ENCODE measurements at places on chromosomes 5 and 9.

GRCh38 chr9:110769667-110770066 lies 101.1 kb downstream of the MUSK start:
- no peak for DNase-seq

- no peak for DNase-seq
These were observed 969.3 kb upstream of the ACO1 start for GRCh38 chr9:31415164-31415563.

- no peak for DNase-seq
These were observed 73.7 kb upstream of the CTNND2 start for GRCh38 chr5:11977904-11978303.

DNA sequence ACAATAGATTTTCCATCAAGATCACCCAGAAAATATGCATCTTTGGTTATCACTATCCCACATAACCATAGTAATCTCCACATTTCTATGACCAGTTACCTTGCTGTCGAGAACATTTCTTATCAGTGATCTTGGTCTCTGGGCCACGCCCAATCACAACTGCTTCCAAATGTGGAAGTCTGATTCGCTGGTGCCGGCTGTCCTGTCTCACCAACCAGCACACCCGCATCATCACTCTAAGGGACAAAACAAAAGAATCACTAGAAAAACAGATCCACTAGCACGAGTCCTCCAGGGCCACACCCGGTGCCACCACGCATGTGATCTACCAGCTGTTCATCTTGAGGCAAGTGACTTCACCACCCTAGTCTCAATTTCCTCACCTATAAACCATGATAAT lies 11.8 kb downstream of the APTX start:
- no peak for DNase-seq

DNA sequence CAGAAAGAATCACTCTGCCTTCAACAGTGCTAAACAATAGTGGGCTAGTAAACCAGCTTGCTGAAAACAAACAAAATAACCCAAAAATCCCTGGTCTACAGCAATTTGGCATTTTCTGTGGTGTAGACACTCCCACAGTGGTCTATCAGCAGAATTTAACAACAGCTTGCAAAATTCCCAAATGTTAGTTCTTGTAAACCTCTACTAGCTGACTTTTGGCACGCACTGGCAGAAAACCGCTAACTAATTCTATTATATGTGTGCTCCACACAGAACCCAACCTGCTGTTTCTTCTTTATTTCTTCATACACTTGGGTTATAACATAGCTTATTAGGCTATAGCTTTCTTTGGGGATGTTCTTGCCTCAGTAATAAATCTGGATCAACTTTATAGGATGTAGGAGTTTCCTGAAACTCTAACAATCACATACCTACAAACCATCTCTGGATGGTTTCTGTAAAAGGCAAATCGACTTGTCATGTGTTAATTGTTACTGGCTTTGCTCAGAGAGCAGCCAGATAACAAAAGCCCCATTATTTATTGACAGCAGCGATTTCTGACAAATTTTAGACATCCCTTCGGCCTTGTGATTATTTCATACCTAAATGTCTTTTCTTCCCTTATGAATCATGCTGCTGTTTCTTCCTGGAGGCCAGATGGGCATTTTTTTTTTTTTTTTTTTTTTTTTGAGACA lies 82.7 kb upstream of the NAA35 start:
- DNase-seq: no peak

DNA sequence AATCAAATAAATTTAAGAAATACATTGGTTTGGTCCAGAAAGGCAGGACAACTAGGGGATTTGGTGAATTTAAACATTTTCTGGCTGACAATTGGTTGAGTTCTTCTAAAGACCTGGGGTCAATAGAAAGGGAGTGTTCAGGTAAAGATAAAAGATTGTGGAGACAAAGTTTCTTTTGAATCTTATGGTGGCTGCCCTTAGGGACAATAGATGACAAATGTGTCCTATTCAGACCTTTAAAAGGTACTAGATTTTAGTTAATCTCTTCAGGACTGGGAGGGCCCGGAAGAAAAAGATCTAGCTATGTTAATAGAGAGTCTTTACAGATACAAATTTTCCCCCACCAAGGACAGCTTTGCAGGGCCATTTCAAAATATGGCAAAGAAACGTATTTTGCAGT lies 35.9 kb downstream of the PLEKHG4B start:
- DNase-seq: no peak

- no peak for DNase-seq
These were observed 112.7 kb upstream of the NREP start for GRCh38 chr5:111869681-111870080.

- DNase-seq: no peak
These were observed 83.4 kb upstream of the ZNF169 start for GRCh38 chr9:94175669-94176068.

- DNase-seq: no peak
These were observed 117.4 kb upstream of the GRIA1 start for GRCh38 chr5:153373130-153373498.

GRCh38 chr5:174166231-174167079 lies 120.9 kb downstream of the NSG2 start:
- no peak for DNase-seq

DNA sequence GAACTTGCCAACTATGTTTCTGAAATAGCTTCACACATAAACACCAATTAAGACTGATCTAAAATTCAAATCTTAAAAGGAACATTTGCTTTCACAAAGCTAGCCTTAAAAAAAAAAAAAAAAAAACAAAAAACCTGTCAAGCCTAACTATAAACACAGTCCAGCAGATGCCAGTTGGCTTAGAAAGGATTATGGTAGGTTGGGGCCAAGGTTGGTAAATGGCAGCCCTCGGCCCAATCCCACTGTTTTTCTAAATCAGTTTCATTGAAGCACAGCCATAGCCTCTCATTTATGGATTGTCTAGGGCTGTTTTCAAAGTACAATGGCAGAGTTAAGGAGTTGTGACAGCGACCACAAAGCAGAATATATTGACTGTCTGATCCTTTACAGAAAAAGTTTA lies 75.7 kb upstream of the FRRS1L start:
- no peak for DNase-seq

GRCh38 chr5:4199049-4199841 lies 603.6 kb downstream of the IRX1 start:
- no peak for DNase-seq

GRCh38 chr5:164433106-164433870 lies 927.9 kb downstream of the MAT2B start:
- no peak for DNase-seq

DNA sequence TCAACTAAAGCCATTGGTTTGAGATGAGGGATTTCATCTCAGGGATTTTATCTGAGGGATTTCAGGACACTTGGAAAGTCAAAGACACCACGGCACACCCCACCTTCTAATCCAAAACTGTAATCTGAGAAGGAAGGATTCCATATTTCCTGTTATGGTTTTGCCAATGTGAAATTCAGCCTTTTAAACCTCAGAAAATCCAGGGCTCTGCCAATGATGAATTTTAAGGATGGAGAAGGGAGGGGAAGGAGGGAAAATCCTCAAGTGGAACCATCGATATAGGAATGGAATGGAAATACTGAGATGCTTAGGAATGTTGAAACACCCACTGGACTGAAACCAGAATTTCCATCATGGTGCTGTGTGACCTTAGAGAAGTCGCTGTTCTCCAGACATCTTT lies 5.3 kb downstream of the C1QTNF3 start:
- no peak for DNase-seq
